ENCODE measurements at places on chromosomes 7 and 10. TPM values are rescaled to one million over a fixed set of nuclear protein-coding genes. Genes with fewer than 3 reads are reported as not detected.

PPIA gene
- total RNA-seq: 1,747 TPM

NEUROD6 gene
- total RNA-seq: not detected

SCIN gene
- 3.6 TPM for total RNA-seq

SLC39A12 gene
- total RNA-seq: not detected

LOXL4 gene
- total RNA-seq: 70.5 TPM

KLF14 gene
- total RNA-seq: 0.22 TPM

PRRT4 gene
- not detected for total RNA-seq

HOXA11 gene
- total RNA-seq: 17.8 TPM

SPDYE18 gene
- total RNA-seq: 0.44 TPM

ECHDC3 gene
- total RNA-seq: 7.4 TPM
